ENCODE measurements at places on chromosomes 1 and 21.
A peak's percentile ranks its signal among the peaks of the same experiment; 100 is the strongest.

DNA sequence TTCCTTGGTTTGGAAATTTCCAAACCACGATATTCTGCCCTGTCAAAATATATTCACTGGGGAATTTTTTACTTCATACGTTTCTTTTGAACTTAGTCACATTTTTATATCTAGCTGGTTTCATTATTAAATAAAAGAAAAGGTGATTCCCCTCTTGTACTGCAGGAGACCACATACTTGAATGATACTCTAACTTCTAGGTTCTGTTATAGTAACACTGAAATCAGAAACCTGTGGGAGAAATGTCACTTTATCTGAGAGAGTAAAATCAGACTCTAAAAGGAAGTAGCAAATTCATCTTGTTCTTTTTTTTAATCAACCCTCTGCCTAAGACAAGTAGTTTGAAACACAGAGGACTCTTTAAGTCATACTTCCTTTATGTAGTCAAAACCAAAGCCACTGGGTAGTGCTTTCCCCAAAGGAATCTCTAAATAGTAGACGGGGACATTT lies 34.4 kb downstream of the MRPL39 start:
- DNase-seq, result peak; percentile 54

DNA sequence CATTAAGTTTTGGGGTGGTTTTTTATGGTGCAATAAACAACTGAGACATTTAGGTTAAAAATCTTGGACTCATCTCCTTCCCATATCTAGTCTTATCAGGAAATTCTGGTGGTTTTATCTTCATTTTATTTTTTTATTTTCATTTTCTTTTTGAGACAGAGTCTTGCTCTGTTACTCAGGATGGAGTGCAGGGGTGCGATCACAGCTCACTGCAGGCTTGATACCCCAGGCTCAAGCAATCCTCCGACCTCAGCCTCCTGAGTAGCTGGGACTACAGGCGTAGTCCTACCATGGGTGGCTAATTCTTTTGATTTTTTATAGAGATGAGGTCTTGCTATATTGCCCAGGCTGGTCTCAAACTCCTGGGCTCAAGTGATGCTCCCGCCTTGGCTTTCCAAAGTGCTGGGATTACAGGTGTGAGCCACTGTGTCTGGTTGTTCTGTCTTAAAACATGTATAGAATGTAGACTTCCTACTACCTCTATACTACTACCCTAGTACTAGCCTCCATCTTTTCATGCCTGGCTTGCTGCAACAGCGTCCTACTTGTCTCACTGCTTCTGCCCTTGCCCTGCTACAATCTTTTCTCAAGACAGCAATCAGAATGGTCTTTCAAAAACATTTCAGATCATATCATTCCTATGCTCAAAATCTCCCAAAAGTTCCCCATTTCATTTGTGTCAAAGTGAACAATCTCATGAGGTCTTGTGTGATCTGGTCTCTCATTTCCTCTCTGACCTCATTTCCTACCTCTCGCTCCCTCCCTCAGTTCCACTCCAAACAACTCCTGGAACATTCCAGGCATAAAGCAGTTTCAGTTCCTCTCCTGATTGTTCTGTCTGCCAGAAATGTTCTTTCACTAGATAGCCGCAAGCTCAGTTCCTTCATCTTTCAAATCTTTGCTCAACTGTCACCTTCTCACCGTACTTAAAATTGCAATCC lies 5.9 kb upstream of the FCGR2A start:
- DNase-seq, result no peak

GRCh38 chr1:224266105-224266914 lies 63.7 kb downstream of the NVL start:
- no peak for DNase-seq

- DNase-seq, result peak; percentile 62
These were observed 37.2 kb downstream of the WNT4 start for GRCh38 chr1:22105611-22106207.

DNA sequence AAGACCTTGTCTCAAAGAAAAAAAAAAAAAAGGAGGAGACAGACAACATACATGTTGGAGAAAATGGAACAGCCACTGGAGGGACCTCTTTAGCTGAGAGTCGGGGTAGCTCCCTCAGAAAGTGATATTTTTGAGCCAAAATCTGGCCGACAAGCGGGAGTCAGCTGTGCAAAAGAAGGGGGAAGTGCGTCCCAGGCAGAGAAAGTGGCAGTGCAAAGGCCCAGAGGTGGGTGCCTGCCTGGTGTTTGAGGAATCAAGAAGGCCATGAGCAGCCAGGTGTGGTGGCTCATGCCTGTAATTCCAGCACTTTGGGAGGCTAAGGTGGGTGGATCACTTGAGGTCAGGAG lies 6.1 kb upstream of the CROCC start:
- no peak for DNase-seq

DNA sequence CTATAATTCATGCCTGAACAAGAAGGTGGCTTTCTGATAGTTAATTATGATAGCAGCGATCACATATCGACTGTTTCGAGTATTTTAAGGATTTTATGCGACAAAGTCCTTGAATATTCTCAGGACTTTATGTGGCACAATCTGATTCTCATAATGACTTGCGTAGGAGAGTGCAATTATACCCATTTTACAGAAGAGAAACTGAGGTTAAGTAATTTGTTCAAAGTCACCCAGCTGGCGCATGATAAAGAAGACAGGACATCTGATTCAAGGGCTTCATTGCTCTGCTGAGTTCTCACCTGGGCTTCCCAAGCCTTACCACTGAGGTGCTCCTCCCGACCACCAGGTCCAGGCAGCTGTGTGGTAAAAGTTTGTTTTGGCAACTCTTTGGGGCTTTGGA lies 1.8 kb downstream of the CRCT1 start:
- DNase-seq, result no peak

- peak; percentile 61 for DNase-seq
These were observed 97.2 kb upstream of the ARTN start for GRCh38 chr1:43836267-43836951.

- no peak for DNase-seq
These were observed 1.6 kb upstream of the PANK4 start for GRCh38 chr1:2528016-2528415.

GRCh38 chr1:165068741-165069140 lies 287.8 kb downstream of the LMX1A start:
- DNase-seq, result no peak

GRCh38 chr1:198465201-198466144 lies 75.0 kb downstream of the ATP6V1G3 start:
- DNase-seq, result no peak

- no peak for DNase-seq
These were observed 3.2 kb downstream of the F3 start for GRCh38 chr1:94538243-94538827.

- no peak for DNase-seq
These were observed 83.7 kb upstream of the VAMP3 start for GRCh38 chr1:7687411-7687810.

DNA sequence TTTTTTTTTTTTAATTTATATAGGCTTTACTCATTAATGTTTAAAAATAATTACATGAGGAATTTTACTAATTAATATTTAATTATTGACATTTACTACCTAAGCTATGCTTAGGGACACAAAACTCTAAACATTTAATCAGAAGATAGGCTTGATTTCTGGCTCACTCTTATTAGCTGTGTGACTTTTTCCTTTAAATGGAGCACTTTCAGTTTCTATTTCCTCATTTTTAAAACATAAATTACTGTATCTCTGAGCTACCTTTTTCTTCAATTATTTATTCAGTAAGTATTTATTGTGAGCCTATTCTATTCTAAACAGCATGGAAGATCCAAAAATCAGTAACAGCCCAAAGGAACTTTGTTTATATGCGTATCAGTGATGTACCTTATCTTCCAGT lies 40.5 kb downstream of the MAP3K7CL start:
- no peak for DNase-seq

- no peak for DNase-seq
These were observed 452 bp downstream of the LEFTY2 start for GRCh38 chr1:225940385-225941151.

- no peak for DNase-seq
These were observed 464.6 kb downstream of the PCP4 start for GRCh38 chr21:40331804-40332203.

DNA sequence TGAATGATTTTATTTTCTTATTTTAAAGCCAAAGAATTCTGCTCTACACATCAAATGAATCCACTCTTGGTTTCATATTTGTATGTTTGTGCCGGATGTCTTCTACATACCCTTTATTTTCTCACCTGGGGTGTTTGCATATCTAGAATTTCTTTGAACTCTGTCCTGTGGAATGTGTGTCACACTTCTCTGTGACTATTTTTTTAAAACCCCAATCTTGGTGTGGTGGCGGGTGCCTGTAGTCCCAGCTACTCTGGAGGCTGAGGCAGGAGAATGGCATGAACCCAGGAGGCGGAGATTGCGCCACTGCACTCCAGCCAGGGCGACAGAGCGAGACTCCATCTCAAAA lies 35.4 kb downstream of the CENPF start:
- no peak for DNase-seq

DNA sequence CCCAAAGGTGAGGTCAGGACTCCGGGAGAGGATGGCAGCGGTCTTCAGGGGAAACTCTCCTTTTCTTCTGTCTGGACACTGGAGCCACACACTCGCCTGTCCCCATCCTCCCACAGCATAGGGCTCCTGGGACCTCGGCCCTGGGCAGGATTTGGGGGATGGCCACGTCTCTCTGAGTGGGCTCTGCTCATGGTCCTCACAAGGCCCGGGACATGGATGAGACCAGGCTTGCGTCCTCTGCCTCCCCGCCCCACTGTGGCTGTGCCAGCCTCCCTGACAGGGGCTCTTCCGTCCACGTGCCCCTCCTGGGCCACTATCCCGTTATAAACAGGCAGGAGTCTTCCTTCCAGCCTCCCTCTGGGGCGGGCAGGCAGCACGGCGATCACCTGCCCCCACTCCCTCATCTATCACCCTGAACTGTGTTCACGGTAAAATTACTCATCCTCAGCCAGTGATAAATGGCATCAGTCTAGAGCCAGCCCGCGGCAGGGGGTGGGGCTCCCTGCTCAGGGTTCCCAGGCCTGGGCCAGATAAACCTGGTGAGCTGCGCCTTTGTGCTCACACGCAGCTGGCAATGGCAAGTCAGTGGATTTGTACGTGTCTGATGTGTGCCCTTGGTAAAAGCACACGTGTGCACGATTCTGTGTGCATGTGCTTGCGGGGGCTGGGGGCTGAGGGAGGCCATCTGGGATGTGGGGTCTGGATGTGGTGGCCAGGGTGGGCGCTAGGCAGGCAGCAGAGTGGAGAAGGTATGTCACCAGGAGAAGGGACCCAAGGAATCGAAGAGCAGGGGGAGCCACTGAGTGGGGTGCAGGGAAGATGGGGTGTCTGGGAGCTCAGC lies 12.6 kb upstream of the SAMD11 start:
- no peak for DNase-seq

- peak; percentile 66 for DNase-seq
These were observed at the start of gene TNFRSF1B for GRCh38 chr1:12166834-12167492. TNFRSF1B (plus strand) TSS chr1:12166991; CDS start chr1:12167092, 101 bp downstream.

GRCh38 chr1:112806090-112806642 lies 91.0 kb upstream of the PPM1J start:
- DNase-seq, result no peak

GRCh38 chr1:45686015-45686287 lies 382 bp downstream of the GPBP1L1 start:
- DNase-seq, result peak; percentile 74

GRCh38 chr1:54559111-54559548 lies 11.1 kb downstream of the ACOT11 start:
- DNase-seq, result no peak

DNA sequence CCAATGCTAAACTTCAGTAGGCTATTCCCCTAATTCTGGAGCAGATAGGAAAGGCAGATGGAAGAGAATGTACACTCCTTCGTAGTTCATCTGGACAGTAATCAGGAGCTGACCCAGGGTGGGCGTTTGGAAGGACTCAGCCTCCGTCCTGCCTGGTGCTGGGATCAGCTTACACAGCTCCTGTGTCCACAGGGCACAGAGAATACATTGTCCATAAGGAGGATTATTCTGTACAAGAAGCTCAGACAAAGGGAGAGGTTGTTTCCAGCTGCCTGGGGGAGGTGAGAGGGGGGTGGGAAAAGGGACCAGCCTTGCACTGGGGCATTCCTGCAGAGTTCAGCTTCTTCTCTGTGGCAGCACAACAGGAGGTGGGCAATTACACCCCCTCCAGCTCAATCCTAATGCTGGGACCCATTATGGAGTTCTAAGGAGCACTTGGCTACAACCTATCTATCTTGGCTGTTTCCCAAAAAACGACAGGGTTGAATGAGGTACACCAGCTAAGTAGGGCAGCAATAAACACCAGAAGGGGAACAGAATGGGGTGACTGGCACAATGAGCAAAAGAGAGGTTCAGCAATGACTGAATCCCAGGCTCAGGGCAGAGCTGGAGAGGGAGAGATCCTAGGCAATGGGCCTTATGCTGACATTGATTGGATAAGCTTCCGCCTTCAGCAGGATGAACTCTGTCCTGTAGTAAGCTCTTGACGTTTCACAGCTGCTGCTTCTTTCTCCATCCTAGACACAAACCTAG lies 7.4 kb downstream of the MED8 start:
- no peak for DNase-seq

GRCh38 chr1:85297855-85298629 lies 21.6 kb upstream of the BCL10 start:
- DNase-seq, result peak; percentile 50

DNA sequence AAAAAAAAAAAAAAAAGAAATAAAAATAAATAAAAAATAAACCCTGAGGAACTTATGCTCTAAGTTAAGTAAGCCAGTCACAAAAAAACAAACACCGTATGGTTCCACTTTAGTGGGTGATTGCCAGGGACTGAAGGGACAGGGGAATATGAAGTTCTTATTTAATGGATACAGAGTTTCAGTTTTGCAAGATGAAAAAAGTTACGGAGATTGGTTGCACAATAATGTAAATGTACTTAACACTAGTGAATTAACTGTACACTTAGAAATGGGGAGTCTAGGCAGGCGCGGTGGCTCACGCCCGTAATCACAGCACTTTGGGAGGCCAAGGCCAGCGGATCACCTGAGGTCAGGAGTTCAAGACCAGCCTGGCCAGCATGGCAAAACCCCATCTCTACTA lies 111.4 kb downstream of the ASH1L start:
- DNase-seq, result no peak

DNA sequence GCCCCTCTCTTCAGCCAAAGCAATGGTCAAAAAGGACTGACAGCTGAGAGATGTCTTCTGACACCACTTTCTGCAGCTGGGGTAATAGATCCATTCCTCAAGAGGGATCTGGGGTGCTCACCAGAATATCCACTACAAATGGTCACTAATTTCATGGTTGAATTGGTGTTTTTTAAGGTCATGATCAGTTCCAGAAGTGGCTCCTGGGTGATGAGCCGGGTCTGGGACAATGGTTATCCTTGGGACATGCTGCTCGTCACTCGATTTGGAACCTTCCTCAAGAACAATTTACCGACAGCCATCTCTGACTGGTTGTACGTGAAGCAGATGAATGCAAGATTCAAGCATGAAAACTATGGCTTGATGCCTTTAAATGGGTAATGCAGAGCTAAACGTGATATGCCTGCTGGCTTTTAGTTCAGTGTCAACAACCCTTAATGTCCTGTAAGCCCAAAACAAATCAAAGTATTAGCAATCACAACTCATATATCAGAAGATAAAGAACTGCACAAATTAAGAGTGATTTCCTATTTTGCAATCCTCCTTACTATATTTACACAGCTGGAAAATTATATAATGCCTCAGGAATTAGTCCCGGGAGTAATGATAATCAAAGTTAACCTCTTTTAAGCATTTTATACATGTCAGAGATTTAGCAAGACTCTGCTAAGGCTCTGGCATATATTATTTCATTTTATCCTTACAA lies 20.1 kb downstream of the FMO3 start:
- no peak for DNase-seq
